ENCODE measurements at places on chromosomes 1 and 21. TPM values are rescaled to one million over a fixed set of nuclear protein-coding genes. Genes with fewer than 3 reads are reported as not detected.

Gene NRDC
- 178 TPM for polyA plus RNA-seq

Gene SLC66A1
- polyA plus RNA-seq = 18.6 TPM

Gene AMY1B
- polyA plus RNA-seq = not detected

Gene CYP4A22
- 0.04 TPM for polyA plus RNA-seq

Gene C1orf116
- polyA plus RNA-seq = 0.49 TPM

- DNase-seq = no peak
Observed at GRCh38 chr1:45493116-45493697, 2.2 kb upstream of the TESK2 start.

DNA sequence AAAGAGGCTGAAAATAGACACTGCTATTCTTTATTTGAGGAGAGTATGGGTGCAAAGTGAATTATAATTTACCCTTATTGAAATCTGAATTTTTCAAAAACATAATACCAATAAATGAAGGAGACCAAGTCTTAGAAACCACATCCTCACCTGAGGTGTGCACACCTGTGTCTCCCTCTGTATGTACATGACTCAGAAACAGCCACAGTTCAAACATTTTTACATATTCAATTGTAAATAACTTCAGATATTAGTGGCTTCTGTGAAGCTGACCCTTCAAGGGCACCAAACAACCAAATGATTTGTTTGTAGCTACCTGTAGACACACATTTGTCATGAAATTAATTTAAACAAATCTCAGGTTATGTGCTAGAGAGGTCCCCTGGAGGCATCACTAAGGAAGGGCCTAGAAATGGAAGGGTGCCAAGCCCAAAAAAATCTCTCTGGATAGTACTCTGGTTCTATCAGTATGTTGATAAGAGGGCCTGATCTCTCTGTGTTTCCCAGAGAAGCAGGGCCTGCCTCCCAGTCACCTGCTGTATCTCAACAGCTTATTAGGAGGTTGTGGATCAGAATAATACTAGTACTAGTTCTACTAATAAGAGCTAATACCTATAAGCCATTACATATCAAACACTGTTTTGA, 28.1 kb downstream of the ERI3 start:
- no peak for DNase-seq

- DNase-seq = no peak
Observed at GRCh38 chr1:243834130-243834529, 15.9 kb downstream of the AKT3 start.

- no peak for DNase-seq
Observed at GRCh38 chr1:16433030-16433429, 4.2 kb downstream of the SPATA21 start.

DNA sequence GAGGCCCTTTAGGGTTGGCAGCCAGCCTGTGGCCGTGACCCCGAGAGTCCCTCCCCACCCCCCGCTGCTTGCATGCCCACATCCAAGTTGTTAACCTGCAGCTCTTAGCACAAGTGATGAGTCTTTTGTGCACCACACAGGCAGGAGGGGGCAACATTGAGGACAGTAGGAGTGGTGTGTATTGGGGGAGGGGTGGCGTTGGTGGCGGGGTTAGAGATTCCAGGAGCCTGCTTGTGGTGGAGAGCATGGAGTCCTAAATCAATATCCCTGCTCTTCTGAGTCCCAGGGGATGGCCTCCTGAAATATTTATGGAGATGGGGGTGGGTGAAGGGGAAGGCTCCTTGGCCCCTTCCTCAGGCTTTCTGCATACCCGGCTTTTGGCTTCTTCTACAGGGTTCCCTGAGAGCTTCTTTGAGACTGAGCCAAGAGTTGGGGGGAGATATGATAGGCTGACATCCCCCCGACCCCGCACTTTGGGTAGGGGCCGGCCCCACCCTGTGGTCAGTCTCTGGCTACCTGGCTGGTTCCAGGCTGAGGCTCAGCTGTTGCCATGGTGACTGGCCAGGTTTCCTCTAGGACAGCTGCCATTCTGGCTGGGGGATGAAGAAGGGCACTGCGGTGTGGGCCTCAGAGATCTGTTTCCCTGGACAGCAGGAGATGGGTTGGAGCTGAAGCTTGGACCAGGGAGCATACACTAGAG, 5.0 kb downstream of the CHRNB2 start:
- no peak for DNase-seq

DNA sequence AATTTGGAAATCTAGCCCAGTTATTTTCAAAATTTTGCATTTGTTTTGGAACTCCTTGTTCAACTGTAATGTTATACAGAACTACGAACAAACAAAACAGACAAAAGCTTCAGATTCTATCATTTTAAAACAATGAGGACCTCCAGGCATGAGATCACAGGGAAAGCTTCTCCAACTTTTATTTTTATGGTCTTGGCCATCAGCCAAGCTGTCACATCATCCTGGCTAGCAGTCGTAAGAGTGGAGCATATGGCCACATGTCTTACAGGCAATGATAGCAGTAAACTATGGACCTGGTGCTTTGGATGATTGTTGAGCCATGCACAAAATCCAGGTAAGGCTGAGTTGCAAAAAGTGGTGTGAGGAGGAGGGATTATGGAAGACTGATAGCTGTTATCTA, 299.6 kb downstream of the LMX1A start:
- no peak for DNase-seq

DNA sequence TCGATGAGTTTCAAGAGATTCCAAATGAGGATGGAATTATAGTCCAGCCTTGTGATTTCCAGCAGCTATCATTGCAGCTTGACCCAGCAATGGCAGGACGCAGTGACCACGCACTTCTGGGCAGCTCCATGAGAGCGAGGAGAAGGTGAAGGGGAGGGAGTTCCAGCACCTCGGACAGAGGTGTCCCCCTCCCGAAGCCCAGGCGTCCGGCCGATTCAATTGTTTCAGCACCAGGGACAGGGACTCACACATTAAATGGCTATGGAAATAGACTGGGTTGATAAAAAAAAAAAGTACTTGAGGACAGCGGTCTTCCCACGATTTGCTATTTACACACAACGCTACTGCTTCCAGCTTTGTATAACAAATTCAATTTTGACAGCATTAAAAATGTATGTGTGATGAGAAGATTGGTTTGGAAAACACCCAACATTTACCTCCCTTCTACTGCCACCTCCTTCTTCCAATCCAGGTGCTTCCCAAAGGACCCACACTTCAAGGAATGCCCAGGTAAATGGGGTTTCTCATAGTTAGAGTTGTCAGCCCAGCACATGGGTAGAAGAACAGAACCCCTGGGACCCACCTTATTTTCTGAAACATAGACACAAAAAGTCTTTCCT, 71.8 kb downstream of the DISP3 start:
- no peak for DNase-seq

- DNase-seq = no peak
Observed at GRCh38 chr21:25115021-25115420, 492.3 kb downstream of the MRPL39 start.

- DNase-seq = no peak
Observed at GRCh38 chr1:14486401-14487201, 111.9 kb upstream of the KAZN start.

All from psoas muscle (tissue), 8 donors.